ENCODE measurements at places on chromosomes 1 and 21.

DNA sequence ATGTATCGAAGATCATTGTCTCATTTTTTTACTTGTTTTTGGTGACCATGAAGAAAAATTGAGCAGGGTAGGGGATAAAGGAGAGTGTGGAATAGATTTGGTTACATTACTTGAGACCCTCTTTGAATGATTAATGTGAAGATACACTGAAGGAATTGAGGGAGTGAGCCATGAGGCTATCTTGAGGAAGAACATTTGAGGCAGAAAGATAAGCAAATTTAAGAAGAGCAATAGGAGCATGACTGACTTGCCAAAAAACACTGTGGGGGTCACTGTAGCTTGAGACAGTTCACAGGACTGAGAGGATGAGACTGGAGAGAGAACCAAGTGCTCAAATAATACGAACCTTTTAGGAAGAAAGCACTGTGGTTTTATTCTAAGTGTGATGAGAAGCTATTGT is 43.1 kb upstream of the PTPRC start:
- DNase-seq: no peak

GRCh38 chr1:211751438-211751837 is 76.0 kb upstream of the NEK2 start:
- DNase-seq: no peak

DNA sequence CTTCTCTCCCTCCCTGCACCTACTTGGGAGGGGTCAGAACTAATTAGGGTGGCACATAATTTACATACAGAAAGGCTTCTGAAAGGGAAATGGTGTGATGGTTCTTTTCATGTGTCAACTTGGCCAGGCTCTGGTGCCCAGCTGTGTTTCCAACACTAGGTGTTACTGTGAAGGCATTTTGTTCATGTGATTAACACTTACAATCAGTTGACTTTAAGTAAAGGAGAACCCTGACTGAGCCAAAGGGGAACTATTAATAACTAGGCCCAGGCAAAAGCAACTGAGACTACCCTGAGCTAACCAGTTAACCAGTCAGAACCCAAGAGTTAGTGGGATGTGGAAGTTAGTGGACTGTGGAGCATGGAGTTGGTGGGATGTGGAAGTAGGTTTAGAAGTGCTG is 114.9 kb downstream of the SEC16B start:
- no peak for DNase-seq

- peak; percentile 70 for DNase-seq
Observed at GRCh38 chr1:118914379-118915161, 73.6 kb downstream of the TBX15 start.

DNA sequence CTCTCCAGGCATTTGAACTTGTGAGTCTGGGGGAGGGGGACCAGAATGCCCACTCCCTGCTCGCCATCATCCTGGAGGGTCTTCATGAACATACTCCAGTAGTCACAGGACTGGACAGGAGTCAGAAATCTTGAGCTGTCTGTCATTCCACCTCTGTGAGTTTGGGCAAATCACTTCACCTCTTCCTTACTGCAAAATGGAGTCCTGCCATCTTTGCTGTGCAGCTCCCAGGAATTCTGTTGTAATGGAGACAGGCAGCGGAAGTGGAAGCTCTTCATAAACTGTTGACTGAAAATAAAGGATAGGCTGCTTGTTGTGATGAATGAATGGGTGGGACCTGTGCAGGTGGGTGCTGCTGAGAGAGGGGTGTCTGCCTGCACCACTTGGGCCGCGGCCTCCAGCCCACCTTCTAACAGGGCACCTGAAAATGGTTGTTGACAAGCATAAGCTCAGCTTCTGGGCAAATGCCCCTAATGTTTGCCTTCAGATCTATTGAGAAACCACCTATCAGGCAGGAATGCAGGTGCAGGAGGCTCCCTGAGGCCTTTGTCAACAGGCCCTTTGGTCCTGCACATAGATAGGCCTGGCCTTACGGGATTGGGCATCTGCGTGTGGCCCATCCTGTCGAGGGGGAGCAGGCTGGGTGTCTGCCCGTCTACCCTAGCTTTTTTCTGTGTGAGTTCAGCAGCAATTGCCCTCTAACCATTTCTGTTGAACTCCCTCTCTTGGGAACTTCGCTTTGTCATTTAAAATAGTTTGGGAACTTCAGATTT is 321.0 kb downstream of the RPS6KC1 start:
- no peak for DNase-seq

DNA sequence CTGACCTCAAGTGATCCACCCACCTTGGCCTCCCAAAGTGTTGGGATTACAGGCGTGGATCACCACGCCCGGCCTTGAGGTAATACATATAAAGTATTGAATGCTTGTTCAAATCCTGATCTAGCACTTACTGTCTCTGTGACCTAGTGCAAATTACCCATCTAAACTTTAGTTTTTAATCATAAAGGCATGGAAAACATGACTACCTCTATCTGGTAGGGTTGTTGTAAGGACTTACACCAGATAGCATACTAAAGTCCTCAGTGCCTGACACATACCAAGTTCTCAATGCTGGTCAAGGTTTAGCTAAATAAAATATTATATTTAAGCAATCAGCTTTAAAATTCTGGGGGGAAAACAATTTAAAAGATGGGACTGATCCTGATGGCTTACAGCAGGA is 38.3 kb downstream of the RAB3GAP2 start:
- DNase-seq: no peak

GRCh38 chr21:33028287-33028670 is 2.5 kb downstream of the OLIG2 start:
- no peak for DNase-seq

- no peak for DNase-seq
Observed at GRCh38 chr1:96104906-96105305, 616.7 kb upstream of the PTBP2 start.

- DNase-seq: no peak
Observed at GRCh38 chr1:201503397-201504176, 3.3 kb downstream of the CSRP1 start.

- DNase-seq: no peak
Observed at GRCh38 chr1:191711961-191712360, 446.3 kb upstream of the RGS18 start.

GRCh38 chr1:48673332-48674105 is 103.2 kb downstream of the BEND5 start:
- no peak for DNase-seq

DNA sequence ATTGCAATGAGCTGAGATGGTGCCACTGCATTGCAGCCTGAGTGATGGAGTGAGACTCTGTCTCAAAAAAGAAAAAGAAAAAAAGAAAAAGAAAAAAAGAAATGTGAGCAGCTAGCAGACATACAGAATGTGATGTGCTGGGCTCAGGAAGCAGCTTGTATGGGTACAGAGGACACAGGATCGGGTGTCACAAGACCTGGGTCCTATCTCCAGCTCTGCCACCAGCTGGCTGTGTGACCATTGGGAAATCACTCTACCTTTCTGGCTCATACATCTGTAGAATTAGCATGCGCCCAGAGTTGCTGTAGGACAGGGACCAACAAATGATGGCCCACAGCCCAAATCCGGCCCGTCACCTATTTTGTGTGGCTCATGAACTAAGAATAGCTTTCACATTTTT is 3.3 kb upstream of the PLA2G2C start:
- no peak for DNase-seq

DNA sequence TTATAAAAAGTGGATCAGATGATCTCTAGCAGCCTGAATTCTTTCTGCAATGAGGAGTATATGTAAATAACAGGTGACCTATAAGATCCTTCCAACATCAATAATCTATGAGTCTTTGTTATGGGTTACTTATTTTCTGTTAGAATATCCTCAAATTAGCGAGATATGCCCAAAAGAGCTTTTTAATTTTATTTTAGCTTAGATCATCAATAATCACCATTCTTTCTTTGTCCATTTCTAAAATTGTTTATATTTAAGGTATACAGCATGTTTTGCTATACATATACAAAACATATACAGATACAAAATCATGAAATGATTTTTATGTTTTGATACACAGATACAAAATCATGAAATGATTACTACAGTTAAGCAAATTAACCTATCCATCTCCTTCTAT is 11.8 kb downstream of the RABGAP1L start:
- no peak for DNase-seq

- no peak for DNase-seq
Observed at GRCh38 chr1:174740249-174740968, 259.3 kb upstream of the CACYBP start.

- DNase-seq: no peak
Observed at GRCh38 chr1:228155596-228156514, 6.1 kb downstream of the GJC2 start.

- DNase-seq: no peak
Observed at GRCh38 chr1:13799502-13800283, 99.7 kb downstream of the PRDM2 start.

GRCh38 chr1:22364764-22365163 is 86.9 kb upstream of the ZBTB40 start:
- no peak for DNase-seq

GRCh38 chr1:38021969-38022368 is 9.4 kb downstream of the UTP11 start:
- no peak for DNase-seq

GRCh38 chr1:11529330-11529729 is 50.4 kb downstream of the DISP3 start:
- no peak for DNase-seq

DNA sequence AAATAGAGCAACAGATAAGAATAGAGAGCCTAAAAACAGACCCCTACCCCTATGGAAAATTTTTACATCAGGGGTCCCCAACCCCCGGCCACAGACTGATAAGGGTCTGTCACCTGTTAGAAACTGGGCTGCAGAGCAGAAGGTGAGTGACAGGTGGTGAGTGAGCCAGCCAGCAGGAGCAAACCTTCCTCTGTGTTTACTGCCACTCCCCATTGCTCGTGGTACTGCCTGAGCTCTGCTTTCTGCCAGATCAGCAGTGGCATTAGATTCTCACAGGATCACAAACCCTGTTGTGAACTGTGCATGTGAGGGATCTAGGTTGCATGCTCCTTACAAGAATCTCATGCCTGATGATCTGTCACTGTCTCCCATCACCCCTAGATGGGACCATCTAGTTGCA is 174.1 kb downstream of the FOXD2 start:
- DNase-seq: no peak

DNA sequence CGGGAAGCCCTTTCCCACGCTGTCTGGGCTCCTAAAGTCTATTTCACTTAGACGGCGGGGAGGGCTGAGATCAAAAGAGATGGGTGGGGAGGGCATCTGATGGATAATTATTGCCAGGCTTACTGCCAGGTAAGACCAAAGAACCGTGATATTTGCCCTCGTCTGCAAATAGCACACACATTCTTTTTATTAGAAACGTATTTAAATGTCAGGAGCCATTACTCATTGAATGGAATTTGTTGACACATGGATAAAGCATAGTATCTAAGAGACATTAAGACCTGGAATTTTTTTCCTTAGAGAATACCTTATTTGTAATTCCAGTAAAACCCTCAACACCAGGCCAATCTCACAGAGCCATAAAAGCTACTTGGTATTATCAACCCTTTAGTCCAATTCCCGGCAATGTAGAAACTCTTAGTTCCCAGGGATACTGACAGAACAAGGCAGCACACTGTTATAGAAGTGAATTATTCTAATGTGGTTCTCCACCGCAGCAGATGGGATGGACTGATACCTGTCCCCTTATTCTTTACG is 10.6 kb downstream of the URB1 start:
- DNase-seq: no peak

- no peak for DNase-seq
Observed at GRCh38 chr1:109923131-109923945, 12.7 kb downstream of the CSF1 start.

DNA sequence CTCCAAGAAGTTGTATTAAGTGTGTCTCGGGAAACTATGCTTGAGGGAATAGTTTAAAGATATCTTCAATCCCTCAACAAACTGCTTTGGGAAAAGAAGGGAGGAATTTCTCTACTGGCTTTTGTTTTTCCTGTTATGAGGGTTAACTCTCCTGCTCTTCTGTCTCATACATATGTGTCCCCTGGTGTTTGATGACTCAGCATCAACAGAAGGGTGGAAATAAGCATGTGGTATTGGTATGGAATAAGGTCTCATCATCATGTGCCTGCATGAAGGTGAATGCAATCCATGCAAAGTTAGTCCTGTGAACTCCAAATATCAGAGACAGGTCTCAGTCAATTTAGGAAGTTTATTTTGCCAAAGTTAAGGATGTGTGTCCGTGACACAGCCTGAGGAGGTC is 27.2 kb upstream of the ADAR start:
- DNase-seq: no peak

- DNase-seq: no peak
Observed at GRCh38 chr1:243291292-243291691, 35.5 kb downstream of the SDCCAG8 start.

DNA sequence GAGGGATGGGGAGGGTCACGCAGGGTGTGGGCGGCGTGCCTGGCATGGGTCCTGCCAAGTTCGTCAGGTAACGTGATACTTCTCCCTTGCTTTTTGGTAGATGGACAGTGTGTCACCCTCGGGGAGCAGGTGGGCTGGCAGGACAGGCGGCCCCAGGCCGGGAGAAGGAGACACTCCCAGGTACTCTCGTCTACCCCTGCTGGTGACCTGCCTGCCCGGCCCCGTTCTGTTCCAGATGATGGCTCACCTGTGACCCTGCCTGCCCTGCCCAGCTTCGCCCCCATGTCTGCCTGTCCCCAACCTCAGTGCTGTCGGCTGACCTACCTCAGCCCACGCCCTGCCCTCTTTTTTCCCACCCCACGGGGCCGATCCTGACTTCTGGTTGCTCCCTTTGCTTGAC is 144.7 kb downstream of the PCBP3 start:
- DNase-seq: no peak

GRCh38 chr1:87450615-87451209 is 122.0 kb downstream of the LMO4 start:
- no peak for DNase-seq

DNA sequence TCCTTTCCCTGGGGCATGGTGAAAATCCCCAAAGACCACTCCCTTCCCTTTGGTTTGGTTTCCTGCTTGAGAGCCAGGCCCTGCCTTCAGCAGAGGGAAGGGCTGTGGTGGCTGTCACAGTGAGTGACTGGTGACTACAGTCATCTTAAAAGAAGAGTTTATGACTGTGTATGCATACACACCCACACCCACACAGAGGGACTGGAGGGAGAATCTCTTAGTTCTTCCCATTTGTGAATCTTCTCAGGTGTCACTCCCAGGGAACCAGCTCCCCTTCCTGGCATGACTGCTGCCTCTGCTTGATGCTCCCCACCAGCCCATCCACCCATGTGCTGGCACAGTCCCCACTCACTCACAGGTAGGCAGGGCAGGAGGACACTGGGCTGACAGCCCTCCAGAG is 3.9 kb upstream of the KCNA2 start:
- no peak for DNase-seq

GRCh38 chr21:34126691-34127090 is 53.3 kb downstream of the MRPS6 start:
- DNase-seq: no peak

- DNase-seq: peak; percentile 67
Observed at GRCh38 chr1:201748335-201748734, 80.6 kb upstream of the IPO9 start.

DNA sequence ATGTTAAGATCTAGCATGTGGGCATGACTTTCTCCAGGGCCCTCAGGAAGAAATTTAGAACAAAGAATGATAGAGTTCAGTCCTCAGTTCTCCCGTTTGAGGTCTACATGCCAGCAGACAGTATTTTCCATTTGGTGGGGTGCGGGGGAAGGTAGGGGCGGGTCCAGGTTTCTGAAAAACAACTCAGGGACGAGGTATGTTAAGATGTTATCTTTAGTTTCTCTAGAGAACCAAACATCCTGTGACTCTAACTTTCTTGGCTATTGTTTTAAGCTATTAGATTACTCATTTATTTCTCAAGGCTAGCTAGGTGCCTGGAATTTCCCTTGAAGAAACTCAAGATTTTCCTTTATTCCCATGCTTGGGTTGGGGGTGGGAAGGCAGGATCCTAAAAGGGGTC is 42.3 kb upstream of the SYT14 start:
- peak; percentile 81 for DNase-seq

- DNase-seq: peak; percentile 82
Observed at GRCh38 chr21:31343680-31344480, at the start of gene TIAM1. TIAM1 (minus strand) TSS chr21:31344261; CDS start chr21:31266972, 77,289 bp downstream.
